HS-5 (cell line): ENCODE measurements at places on chromosomes 6 and 20.

DNA sequence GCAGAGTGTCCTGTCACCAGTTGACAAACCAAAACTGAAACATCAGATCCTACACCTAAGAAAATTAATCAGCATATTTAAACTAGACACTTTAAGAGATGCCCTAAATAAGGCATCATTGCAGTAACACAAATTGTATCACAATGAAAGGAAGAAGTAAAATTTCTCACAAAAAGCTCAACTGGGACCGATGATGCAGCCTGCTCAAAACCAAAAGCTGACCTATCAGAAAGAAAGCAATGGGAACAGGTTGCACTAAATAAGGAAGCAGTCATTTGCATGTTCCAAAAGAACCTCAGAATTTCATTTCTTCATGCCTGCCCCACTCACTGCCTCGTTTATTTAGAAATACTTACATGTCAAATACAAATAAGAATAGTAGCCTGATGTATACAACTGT is 12.1 kb downstream of the HIVEP2 start:
- DNase-seq: no peak

DNA sequence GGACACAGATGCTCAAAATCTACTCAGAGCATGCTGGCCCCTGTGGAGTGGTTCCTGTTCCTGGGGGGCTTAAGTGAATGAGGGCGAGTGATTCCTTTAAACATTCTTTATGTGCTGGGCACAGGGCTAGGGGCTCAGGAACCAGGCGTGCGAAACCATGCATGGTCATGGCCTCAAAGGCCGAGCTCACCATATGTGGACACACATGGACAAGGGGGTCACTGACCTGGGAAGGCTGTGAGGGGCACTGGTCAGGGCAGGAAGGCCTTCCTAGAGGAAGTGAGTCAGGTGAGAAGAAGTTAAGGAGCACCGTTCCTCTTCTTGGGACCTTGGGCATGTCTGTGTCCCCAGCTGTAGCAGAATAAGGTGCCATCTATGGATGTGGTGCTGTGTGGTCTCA is 74.6 kb upstream of the BHLHE23 start:
- no peak for DNase-seq

DNA sequence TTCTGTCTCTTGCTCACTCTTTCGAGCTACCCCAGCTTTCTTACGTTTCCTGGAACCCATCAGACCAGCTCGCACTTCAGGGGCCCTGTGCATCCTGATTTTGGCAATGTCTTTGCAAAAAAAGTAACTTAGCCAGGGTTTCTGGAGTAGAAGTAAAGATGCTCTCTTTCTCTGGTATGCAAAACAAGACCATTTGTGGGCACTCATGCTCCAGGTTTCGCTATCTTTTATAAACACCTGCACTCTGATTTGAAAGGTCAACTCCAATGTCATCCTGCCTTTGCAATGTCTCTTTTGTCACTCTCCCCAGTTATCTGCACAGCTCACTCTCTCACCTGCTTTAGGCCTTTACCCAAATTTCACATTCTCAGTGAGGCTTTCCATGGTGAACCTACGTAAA is 869.1 kb downstream of the QKI start:
- DNase-seq: no peak

- no peak for DNase-seq
Observed at GRCh38 chr6:10521104-10521808, at the start of gene GCNT2. Gene GCNT2 (plus strand): TSS chr6:10521351. CDS start chr6:10528912, 7,561 bp downstream.

DNA sequence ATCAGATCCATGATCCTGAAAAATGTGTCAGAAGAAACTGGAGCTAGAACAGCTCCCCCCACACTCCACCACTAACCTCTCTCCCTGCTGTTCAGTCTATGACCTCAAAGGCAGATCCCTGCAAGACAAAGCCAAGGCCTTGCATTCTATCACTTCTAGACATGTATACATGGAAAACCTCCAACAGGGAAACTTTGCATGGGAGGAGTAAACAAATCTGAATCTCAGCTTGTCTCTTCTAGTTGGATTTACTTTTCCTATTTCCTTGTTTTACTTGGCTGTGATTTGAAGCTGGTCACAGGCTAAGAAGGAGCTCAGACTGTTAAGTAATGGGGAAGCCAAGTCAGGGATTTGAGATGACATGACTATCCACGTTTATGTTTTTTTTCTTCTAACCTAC is 456.8 kb upstream of the CHD6 start:
- no peak for DNase-seq

DNA sequence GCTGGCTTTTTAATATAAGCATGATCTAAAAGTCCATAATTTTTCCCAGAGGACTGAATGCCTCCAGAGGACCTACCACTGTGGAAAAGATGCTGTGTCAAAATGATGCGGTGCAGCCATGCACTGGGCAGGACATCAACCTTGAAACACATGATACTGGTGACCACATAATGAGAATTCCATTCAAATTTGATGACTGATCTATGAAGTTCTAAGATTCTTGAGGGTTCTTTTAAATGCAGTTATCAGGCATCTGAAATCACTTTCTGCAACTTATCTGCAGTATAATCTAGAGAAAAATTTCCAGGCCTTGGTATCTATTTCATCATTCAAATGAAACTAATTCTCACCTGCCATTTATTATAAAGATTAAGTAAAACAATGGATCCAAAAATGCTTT is 15.0 kb upstream of the MARCKS start:
- DNase-seq: peak; percentile 52

- DNase-seq: no peak
Observed at GRCh38 chr20:59002874-59003399, 4.1 kb downstream of the CTSZ start.

DNA sequence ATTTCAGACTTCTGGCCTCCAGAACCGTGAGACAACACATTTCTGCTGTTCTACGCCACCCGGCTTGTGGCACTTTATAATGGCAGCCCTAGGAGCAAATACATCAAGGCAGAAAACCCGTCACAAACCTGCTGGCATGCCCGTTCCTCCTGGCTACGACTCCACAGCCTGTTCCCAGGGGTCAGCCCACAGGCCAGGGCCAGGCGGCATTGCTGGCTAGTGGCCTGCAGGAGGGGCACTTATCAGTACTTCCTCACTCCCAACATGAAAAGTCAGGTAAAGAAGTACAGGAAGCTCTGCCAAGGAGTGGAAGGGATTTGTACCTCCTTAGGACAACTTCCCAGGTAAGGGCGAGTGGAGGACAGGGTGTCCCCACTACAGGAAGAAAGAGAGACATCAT is 223.1 kb upstream of the AGPAT4 start:
- DNase-seq: no peak

DNA sequence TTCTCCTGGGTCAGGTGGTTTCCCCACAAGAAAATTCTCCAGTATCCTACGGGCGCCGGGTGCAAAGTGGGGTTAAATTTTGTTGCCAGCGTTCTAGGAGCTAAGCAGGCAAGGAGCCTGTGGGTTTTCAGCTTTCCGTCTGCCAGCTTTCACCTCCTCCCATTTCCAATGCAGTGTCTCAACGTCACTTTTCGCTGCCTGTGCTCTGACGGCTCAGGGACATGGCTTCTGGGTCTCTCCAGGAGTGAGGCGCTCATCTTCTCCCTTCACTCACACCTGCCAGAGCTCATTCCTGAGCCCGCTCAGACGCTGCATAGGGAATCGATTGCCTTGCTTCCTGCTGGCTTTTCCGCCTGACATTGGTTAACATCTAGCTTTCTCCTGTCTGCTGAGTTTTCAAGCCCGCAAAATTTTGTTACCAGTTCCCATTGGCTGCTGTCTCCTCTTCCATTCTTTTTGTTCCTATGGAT is 7.3 kb upstream of the NAA20 start:
- no peak for DNase-seq
